A172 (cell line): ENCODE measurements at places on chromosomes 2 and 18. TPM values are rescaled to one million over a fixed set of nuclear protein-coding genes. Genes with fewer than 3 reads are reported as not detected.

GRCh38 chr18:66616523-66616983, 12.7 kb upstream of the CDH19 start:
- DNase-seq: no peak

- no peak for DNase-seq
Observed at GRCh38 chr2:27271631-27272340, 3.4 kb upstream of the DNAJC5G start.

- DNase-seq: no peak
Observed at GRCh38 chr2:98478088-98478551, 33.5 kb downstream of the INPP4A start.

DNA sequence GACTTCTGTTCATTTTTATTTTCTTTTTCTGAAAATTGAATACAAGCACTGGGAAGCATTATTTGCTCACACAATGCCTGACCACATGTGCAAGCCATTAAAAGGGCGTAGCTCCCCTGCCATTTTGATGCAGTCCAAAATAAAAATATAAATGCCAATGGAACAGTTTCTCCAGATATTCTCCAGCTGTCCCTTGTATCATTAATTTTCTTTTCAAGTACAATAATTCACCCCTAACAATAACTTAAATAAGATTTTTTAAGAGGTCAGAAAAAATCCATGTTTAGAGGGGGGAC, 168.0 kb downstream of the TMEFF2 start:
- no peak for DNase-seq

The AQP12A gene
- total RNA-seq: not detected in 2 replicates

DNA sequence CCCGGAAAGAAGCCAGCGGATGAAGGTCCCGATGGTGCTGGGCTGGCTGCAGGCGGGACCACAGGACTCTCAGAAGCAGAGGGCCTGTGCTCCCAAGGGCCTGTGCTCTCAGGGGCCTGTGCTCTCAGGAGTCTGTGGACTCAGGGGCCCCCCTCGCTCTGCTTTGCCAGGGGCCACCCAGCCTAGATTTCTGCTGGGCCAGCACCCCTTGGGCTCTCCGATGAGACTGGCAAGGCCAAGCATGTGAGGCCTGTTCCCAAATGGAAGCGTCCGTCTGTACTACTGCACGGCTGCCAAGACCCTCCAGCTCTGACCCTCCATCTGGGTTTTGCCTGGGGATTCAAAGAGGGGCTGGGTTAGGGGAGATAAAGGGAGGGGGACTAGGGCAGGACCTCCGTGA, 54.6 kb downstream of the SH3BP4 start:
- no peak for DNase-seq

- DNase-seq: no peak
Observed at GRCh38 chr2:45345331-45346234, 265.5 kb downstream of the SRBD1 start.

The TGFA gene
- 0.31 and 1.0 TPM in 2 replicates for total RNA-seq

DNA sequence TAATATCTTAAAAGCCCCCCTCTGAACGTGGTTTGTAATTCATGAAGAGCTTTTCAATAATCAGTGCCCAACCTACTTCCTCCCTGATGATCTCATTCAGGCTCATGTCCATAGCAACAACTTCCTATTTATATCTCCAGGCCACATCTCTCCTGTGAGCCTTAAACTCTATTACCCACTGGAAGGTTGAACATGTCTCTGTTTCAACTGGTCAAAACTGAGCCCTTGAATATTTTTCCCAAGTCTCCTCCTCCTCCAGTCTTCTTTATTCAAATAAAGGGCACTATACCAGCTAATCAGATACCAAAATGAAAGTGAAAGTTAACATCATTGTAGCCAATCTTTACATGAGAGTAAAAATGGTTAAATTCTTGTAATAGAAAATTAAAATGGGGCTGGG, 63.7 kb upstream of the ITGA4 start:
- DNase-seq: peak; percentile 66

- DNase-seq: no peak
Observed at GRCh38 chr2:218975060-218975777, 9.8 kb downstream of the FEV start.

The OXER1 gene
- total RNA-seq: not detected in 2 replicates

DNA sequence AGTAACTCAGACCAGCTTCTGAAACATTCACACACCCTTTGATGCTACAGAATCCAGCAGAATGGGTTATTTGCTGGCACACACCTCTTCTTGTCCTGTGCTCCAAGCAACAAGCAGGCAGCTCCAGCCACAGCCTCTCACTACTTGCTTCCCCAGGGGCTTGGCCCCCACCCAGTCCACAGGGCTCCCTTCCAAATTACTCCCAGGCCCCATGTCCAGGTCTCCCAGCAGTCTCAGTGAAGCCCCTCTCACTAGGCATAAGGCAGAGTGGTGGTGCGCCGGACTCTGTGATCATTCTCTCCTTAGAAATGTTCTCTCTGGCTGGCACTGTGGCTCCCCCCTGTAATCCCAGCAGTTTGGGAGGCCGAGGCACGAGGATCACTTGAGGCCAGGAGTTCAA, 25.9 kb downstream of the ITM2C start:
- no peak for DNase-seq

The DCDC2C gene
- total RNA-seq: not detected in 2 replicates

GRCh38 chr2:241224851-241225438, 36.5 kb downstream of the ANO7 start:
- DNase-seq: no peak

The PARD6G gene
- 4.8 and 8.8 TPM in 2 replicates for total RNA-seq

DNA sequence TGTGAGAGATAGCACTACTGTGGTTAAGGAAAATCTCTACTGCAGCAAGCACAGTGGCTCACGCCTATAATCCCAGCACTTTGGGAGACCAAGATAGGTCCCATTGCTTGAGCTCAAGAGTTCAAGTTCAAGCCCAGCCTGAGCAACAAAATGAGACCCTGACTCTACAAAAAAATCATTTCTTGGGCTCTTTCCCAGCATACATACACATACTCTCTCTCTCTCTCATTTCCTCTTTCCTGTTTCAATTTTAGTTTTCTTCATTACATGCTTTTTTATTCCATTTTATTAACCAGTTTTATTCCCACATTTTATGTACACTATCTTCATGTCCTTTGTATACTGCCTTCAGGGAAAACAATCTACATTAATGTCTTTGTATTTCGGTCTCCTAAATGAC, 14.6 kb downstream of the WDR33 start:
- no peak for DNase-seq

DNA sequence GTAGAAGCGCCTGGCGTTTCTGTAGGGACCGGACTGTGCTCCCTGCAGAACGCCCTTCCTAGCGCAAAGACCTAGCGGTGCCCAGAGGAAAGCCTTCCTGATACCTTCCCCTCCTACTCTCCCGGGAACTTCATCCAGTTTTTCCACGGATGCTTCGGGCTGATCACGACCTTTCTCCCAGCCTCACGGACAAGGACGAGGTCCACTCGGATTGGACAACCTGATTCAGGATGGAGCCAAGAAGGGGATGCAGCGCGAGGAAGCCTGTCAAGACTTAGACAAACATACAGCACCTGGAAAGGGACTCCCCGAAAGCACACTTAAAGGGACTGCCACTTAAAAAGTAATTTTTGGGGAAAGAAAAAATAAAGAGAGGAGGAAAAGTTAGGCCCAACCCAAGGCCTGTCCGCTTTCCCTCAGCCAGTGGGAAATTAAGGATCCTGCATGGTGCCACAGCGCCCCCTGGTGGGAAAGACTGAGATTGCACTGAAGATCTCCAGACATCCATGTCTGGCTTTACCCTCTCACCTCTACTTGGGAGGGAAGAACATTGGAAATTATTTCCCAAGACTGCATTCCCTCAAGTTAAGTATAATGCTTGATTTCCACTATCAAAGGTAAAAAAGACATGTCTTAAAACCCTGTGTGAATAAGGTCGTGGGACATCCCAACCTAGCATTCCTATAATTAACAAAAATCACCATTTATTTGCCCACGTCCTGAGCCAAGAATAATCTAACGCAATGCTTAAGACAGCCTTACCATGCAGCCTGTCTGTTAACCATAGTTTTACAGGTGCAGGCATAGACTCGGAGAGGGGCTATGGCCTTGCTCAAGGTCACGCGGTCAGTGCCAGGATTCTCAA, 13.4 kb upstream of the COPS8 start:
- peak; percentile 54 for DNase-seq

DNA sequence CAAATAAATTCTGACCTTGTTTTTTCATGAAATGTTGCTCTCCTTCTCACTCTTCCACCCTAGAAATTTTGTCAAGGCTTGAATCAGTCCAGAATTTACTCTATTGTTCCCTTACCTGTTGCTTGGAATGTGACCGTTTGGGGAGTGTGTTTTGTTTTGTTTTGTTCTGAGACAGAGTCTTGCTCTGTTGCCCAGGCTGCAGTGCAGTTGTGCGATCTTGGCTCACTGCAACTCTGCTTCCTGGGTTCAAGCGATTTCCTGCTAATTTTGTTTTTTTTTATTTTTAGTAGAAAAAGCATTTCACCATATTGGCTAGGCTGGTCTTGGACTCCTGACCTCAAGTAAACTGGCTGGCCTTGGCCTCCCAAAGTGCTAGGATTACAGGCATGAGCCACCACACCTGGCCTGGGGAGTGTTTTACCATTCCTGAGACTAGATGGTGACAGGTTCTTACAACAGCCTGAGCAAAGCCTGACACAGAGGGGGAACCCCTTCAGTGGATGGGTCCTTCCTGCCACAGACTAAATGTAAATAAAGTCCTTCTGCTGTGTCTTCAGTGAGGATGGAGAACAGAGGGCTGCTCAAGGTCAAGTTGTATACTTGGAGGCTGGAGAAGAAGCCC, 52.0 kb downstream of the HAUS1 start:
- DNase-seq: no peak

DNA sequence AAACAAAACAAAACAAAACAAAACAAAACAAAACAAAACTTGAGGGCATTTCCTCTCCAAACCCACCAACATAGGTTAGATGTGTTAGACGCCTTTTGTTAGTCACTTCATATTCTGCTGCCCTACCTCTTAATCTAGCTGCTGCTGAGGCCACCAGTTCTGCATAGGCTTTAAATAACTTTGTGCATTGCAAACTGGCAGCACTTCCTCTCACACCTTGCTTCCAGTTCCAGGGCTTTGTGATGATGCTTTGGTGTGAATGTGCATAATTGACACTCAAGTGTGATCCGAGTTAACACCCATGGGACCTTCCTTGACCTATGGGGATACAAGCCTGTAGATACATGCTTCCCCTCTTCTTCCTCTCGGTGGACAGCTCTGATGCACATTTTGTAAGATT, 2.3 kb upstream of the SERPINB11 start:
- no peak for DNase-seq

The NDUFB3 gene
- 238 and 435 TPM in 2 replicates for total RNA-seq

GRCh38 chr2:158009399-158009798, 92.3 kb upstream of the UPP2 start:
- DNase-seq: no peak

DNA sequence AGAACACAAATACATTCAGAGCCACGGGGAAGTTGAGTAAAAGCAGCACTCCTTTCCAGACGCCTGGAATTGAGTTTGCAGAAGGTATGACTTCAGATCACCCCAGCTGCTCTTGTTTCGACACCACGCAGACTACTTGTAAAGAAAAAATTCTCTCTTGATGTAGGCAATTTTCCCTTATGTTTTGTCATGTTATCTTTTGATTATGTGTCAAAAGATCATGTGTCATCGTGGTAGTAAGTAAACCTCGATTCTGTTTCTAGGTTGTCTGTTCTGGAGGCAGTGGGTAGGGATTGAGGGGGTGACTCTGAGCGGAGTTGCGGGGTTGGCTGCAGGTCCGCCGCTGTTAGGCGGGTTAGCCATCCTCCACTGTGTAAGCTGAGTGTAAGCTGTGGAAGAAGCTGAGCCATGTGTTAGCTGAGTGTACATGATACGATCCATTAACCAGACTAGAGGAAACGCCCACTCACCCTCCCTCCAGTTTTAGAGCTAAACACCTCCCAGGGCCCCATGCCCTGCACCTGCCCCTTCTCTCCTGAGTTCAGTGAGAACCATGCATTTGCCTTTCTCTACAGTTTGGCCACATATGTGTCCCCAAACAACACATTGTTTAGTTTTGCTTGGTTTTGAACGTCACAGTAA, 181.8 kb downstream of the SNTG2 start:
- no peak for DNase-seq

DNA sequence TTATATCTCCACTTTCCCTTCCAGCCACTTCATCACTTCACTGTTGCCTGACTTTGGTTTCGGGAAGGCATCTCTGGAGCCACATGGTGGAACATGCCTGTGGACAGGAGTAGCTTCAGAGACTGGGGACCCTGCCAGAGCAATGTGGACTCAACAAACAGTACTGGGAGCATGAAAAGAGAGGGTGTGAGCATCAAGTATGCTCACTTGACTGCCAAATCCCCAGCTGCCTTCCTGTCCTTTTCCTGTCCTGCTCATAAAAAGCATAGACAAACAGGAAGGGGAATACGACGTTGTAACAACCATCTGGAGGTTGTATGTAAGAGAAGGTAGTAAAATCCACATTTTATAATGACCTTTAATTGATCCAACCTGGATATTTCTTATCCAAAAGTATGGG, 61.3 kb upstream of the CSRNP3 start:
- no peak for DNase-seq

The CDH20 gene
- not detected in 2 replicates for total RNA-seq

DNA sequence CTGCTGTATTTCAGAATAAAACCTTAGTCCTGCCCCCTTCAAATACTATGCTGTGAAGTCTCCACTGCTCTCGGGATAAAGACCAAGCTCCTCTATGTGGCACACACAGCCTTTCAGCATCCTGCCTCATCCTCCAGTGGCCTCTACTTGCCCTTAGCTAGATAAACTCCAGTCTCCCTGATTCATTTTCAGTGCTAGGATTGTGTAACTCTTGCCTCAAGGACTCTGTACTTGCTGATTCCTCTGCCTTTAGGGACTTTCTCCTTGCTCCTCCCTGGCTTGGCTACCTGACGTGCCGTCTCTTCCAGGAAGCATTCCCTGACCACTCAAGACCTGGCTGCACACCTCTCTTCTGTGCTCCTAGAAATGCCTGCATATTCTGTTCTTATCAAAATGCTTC, 416.7 kb downstream of the MTX2 start:
- no peak for DNase-seq

The NYAP2 gene
- total RNA-seq: not detected in 2 replicates

DNA sequence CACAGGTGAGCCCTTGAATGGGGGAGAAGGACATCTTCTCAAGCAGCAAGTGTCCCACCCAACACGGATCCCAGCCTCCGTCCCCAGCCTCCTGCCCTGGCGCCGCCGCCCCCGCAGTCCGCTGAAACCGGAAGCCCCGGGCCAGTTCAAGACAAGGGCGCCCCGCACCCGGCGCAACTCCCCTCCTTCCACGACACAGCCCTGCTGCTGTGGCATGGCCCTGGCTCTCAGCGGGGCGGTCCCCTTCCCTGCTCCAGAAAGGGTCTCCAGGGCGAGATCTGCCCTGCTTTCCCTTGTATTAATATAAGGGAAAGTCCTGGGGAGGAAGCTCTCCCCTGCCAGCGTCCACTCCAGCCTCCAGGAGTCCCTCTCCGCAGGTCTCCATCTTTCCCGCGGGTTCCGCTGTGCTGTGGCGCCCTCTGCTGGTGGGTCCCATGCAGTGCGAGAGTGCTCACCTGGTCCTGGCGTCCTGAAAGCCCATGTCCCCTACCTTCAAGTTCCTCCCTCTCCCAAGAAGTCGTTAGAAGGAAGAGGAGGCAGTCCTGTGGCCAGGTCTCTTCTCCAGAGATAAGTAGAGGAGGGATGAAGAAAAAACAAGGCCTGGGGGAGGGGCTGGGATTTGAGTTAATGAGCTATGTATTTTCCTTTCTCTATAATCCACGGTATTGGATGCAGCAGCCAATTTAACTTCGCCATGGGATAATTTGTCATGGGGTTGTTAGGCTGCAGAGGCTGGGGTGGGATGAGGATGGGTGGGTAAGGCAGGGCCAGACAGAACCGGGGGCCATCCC, 176.0 kb downstream of the SMAD2 start:
- DNase-seq: no peak
